ENCODE measurements at places on chromosomes 4 and X. TPM values are rescaled to one million over a fixed set of nuclear protein-coding genes. Genes with fewer than 3 reads are reported as not detected.

DNA sequence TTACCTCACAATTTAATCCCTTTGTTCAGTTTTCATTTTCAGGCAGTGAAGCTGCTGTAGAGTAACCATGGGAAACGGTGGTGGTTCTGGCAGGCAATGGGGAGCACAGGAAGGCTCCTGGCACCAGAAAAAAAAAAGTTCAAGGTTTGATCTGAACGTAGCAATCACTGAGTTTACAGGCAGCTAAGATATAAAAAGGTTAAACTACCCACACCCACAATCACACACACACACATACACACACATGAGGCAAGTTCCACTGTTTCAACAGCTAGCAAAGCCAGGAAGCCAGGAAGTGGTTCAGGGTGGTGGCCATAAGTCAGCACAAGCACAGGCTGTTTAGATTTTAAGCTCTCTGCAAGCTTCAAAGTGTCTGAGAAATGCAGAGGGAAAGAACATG lies at the start of gene SULT1B1:
TSS of gene SULT1B1 (minus strand) at position 166 of the 400 bp plus-strand sequence. CDS start 5,403 bp downstream, outside the sequence.
- H3K4me3 ChIP-seq = no peak within 1 kb of the TSS
- no peaks in the 10 kb centered on the region for H3K27me3 ChIP-seq
- no peaks in the 10 kb centered on the region for H3K4me1 ChIP-seq
- H3K27ac ChIP-seq = no peak within 1 kb of the TSS
- no peak for DNase-seq
- no peaks in the 10 kb centered on the region for H3K36me3 ChIP-seq

DNA sequence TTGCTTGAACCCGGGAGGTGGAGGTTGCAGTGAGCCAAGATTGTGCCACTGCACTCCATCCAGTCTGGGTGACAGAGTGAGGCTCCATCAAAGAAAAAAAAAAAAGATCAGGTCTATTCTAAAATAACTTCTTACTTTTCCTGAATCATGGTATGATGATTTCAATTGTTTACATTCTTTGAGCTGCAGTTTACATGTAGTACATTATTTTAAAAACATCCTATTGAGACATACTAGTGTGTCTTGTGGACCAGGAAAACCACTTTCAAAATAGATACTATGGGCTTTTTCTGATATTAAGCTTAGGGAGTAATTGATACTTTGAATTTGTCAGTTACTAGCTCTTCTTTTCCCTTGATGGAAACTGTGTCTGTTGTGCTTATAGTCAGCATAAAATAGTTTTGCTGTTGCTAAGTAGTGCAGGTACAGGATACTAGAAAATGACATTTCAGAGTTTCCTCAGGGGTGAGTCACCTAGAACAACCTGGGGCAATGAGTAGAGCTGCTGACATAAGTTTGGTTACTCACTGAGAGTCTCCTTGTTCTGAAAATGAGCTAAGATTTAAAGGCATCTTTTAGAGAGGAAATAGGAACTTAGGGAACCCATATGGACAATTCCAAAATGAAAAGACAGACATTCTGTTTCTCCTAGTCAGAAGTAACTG lies 53.2 kb upstream of the C4orf54 start:
- no peak overlapping the region for H3K27ac ChIP-seq
- no peak overlapping the region for H3K4me3 ChIP-seq
- no peak for DNase-seq
- H3K36me3 ChIP-seq = no peaks in the 10 kb centered on the region
- no peaks in the 10 kb centered on the region for H3K4me1 ChIP-seq
- no peaks in the 10 kb centered on the region for H3K27me3 ChIP-seq

GRCh38 chr4:93876754-93877153 lies 48.2 kb downstream of the ATOH1 start:
- H3K4me1 ChIP-seq = no peaks in the 10 kb centered on the region
- H3K27ac ChIP-seq = no peak overlapping the region
- H3K4me3 ChIP-seq = no peak overlapping the region

Gene GPR119
- total RNA-seq = not detected

Gene PAGE2B
- total RNA-seq = not detected

Gene VMA21
- total RNA-seq = 117 TPM

Data from Panc1 (cell line).